ENCODE measurements at places on chromosomes 3 and 15.
A peak's percentile ranks its signal among the peaks of the same experiment; 100 is the strongest.

DNA sequence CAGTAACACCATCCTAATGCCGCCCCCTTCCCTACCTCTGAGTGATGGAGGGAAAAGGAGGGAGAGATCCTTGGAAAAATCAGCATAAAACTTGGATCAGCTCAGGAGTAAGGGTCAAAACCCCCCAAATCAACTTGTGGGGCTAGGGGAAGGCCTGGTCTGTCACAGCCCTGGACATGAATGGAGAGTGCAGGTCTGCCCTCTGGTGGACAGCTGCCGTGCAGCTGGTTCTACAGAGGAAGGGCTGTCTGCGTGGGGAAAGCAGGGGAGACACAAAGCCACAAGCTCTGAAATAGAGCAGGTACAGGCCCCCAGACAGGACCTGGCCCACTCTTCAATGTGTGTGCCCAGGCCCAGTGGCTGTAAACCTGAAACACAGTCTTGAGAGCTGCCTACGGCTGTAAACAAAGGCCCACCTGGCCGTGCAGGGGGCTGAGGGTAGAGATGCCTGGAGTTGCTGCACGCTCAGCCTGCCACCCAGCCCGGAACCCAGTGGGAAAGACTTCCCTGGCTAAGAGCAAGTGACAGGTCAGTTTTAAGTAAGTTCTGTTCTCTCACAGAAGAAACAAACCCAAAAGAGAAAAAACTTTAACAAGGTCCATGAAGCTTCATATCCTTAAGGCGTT lies 16.4 kb downstream of the CLK3 start:
- peak; percentile 60 for DNase-seq

GRCh38 chr3:84547971-84548970 lies 410.5 kb upstream of the CADM2 start:
- DNase-seq, result no peak

- no peak for DNase-seq
Measured at GRCh38 chr3:22156868-22157267, 405.9 kb upstream of the ZNF385D start.

DNA sequence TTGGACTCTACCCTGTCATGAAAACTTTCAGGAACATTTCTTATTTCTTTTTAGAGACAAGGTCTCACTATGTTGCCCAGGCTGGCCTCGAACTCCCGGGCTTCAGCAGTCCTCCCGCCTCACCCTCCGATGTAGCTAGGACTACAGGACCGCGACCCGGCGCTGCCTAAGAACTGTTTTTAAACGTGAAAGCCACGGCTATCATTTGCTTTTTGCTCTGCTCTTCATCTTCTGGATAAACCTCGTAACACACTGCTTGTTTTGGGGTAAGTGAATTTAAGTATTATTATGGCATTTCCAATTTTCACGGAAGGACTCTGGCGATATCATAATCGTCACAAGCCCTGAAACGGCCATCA lies 14.3 kb upstream of the CCNL1 start:
- DNase-seq, result no peak

- DNase-seq, result no peak
Measured at GRCh38 chr3:127103080-127103479, 89.9 kb upstream of the PRR23E start.

GRCh38 chr3:75341324-75342067 lies 322.6 kb upstream of the FRG2C start:
- no peak for DNase-seq

GRCh38 chr3:41241161-41241560 lies 41.9 kb downstream of the CTNNB1 start:
- no peak for DNase-seq

- DNase-seq, result no peak
Measured at GRCh38 chr15:72153269-72154000, 35.2 kb downstream of the SENP8 start.

GRCh38 chr15:69656271-69657030 lies 203.8 kb downstream of the RPLP1 start:
- no peak for DNase-seq

GRCh38 chr3:198107840-198108734 lies 148.1 kb downstream of the LMLN start:
- no peak for DNase-seq

DNA sequence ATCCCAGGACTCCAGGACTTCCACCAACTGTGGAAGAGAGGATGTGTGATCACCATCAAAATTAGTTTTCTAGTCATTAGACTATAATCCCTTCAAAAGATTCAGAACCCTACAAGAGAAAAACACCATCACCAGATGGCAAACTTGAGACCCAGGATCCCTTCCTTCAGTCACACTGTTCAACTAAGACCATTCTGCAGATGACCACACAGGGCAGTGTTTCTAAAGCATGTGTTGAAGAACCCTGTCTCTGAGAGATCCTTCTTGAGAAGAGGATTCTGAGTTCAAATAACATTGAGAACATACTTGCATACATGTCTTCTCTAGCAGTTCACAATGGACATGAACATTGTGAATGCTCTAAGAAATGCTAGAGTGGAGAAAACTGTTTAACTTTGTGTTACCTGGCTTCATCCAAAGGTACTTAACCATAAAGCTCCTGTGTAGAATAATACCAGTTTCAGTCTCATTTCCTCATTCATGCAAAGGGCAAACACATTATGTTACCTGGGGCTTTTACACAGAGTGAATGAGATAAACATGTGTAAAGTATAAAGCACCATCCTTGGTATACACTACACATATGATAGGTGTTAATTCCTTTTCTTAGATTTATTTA lies 2.4 kb upstream of the ADGRG7 start:
- DNase-seq, result no peak

- DNase-seq, result no peak
Measured at GRCh38 chr3:140223631-140224030, 288.6 kb downstream of the CLSTN2 start.

DNA sequence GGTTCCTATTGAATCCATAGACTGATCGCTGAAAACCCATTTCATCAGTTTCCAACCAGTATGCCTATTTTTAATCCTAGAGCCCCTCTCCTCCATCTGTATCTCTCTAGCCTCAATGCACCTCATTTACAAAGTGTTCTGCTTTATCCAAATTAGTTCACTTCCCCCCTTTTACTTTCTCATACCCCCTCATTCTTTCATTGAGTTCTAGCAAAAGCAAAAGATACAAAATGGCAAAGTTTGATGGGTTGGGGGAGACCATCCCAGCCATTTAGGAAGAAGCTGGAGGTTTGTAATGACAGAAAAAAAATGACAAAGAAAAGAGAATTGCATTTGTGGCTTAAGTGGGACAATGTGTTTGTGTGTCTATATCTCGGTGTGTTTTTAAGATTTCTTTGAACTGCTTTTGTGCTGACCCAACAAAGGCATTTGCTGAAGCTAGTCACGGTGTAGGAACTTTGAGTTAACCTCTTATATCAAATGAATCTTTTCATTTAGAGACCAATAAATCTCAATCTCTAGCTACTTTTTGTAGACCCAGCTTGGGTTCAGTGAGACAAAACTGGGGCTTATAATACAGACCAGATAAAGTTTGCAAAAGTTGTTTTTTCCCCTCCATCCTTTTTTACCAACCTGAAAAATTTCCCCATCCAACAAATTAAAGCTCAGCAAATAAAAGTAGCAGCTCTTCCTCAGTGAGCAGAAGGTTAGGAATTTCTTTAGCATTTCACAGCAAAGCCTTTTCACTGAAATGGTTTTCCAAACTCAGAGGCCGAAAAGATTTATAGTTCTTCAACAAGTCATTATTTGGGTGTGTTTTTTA lies 18.7 kb downstream of the NR2F2 start:
- no peak for DNase-seq

GRCh38 chr3:11275926-11276325 lies 3.7 kb downstream of the ATG7 start:
- no peak for DNase-seq

DNA sequence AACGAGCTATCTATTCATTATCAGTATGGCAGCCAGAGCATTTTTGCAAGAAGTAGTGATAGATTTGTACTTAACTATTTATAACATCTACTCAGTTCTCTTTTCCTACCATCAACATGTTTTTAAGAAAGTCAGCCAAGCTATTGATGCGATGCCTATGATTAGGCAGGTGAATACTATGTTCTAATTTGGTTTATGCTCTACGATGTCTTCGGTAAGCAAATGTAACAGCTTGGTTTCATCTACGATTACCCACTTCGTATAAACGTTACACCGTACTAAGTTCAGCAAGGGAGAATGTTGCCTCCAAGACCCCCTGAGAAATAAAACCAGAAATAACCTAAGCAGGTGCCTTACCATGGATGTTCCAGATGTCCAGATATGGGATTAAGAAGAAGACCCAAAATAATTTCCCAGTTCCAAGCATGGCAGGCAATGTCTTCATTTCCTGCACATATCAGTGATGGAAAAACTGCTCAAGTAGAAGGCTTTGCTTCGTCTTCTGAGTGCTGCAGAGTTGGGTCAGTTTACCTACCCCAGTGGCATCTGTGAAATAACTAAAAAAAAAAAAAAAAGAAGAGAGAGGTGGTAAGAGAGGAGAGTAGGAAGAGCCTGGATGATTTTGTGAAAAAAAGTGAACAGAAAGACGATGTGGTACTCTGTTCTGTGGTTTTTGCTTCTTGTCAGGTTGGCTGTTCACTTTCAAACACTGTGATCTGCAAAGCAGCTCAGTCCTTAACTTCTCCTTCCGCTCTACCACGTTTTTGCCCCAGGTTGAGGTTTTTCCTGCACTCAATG lies at the start of gene BTLA:
Gene BTLA, minus strand, starts transcription at position 559 of the 798 bp plus-strand sequence. Its CDS starts 114 bp downstream, at position 445.
- DNase-seq, result peak; percentile 45

DNA sequence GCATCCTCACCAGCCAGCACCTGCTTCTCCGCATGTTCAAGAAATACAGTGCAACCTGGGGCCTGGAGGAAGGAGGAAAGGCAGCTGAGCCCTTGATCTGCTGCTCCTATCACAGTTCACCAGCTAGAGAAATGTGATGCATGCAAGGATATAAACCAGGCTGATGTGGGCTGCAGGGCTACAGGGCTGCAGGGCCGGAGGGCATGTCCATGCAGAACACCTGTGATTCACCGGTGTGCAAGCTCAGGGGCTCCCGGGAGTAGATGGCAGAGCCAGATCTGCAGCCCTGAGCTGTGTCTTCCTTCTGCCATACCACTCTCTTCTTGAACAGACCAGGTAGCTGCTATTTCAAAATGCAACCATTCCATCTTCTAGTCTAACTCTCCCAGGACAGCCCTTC lies 84.9 kb downstream of the HMG20A start:
- DNase-seq, result no peak

DNA sequence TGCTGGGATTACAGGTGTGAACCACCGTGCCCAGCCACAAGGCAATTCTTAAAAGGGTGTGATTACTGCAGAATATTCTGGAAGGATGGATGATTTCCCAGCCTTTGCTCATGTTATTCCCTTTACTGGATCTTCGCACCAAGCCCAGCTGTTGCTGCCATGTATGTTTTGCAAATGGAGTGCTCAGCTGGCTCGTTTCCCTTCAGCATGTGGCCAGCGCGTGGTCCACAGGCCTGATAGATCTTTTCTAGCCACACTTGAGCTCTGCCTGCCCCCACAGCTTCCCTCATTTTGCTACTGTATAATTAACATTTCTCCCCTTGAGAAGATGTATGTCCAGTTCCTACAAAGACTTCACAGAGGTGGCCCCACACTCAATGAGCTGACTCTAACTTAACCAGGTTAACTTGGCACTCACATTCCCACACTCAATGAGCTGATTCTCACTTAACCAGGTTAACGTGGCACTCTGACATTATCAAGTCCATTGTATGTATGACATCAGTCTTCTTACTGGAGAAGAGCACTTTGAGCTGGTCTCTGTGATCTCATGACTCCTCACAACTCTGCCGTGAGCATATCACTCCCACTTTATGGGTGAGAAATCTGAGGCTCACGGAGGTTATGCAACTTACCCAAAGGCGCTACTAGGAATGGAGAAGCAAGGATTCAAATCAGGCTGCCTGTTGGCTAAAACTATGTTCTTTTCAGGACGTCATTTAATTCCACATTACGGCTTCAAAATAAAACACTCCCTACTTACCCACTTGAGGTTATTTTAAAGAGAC lies 49.2 kb downstream of the TM4SF4 start:
- DNase-seq, result no peak

DNA sequence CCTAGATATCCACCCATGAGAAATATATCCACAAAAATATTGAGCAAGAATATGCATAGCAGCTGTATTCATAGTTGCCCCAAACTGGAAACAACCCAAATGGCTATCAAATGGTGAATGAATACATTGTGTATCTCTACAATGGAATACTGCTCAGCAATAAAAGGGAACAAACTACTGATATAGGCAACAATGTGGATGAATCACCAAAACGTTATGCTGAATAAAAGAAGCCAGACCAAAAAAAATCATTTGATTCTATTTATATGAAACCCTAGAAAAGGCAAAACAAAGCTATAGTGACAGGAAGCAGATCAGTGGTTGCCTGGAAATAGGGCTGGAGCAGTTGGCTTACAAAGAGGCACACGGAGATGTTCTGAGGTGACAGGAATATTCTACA lies 15.5 kb upstream of the CMTM7 start:
- DNase-seq, result no peak

DNA sequence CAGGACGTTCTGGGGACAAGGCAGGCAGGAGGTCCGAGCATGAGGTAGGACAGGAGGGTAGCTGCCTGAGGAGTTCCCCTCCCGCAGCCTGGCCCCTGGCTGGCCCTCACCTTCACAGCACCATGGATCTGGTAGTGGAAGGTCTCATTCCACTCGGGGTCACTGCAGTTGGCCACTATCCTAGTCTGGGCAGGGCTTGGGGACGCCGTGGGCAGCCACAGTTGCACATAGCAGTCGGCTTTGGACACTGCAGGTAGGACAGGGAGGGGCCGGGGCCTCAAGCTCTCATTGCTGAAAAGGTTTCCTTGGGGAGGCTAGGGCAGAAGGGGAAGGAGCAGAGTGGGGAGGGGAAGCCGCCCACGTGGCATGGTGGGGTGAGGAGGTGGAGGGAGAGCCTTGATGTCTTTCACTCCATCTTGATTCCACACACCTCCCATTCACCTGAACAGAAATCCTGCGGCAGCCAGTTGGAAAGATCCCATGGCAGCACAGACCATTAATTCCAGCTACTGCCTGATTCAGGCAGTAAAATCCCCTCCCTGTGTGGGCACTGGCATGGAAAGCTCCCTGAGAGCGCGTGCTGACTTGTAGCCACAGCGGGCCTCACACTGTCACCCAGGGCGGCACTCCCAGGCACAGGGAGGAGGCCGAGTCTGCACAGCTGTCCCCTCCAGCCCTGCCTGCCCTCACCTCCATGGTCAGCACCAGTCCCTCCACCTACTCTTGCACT lies 2.1 kb downstream of the PLA2G4F start:
- DNase-seq, result no peak

GRCh38 chr3:97293596-97294131 lies 470.9 kb upstream of the ARL6 start:
- DNase-seq, result no peak

GRCh38 chr3:152211655-152212054 lies 57.1 kb upstream of the MBNL1 start:
- no peak for DNase-seq

GRCh38 chr3:114803042-114803695 lies 343.9 kb downstream of the ZBTB20 start:
- no peak for DNase-seq

- DNase-seq, result no peak
Measured at GRCh38 chr3:153372326-153372725, 210.3 kb downstream of the RAP2B start.
